ENCODE measurements at places on chromosomes 4 and X. TPM values are rescaled to one million over a fixed set of nuclear protein-coding genes. Genes with fewer than 3 reads are reported as not detected.

The YY2 gene
- 0.49 TPM for total RNA-seq

The ETDB gene
- total RNA-seq: not detected

The PWWP3B gene
- total RNA-seq: 17.4 TPM

The PNMA6F gene
- not detected for total RNA-seq

The GPR50 gene
- total RNA-seq: not detected

The USP17L20 gene
- total RNA-seq: not detected

The RHOXF2B gene
- not detected for total RNA-seq

The IL13RA2 gene
- total RNA-seq: not detected

The GEMIN8 gene
- 14.1 TPM for total RNA-seq

The IBSP gene
- not detected for total RNA-seq

The STIM2 gene
- total RNA-seq: 13.5 TPM

The RNF128 gene
- 0.08 TPM for total RNA-seq

The SLC26A1 gene
- total RNA-seq: not detected

The CT45A2 gene
- not detected for total RNA-seq

The GYPA gene
- total RNA-seq: 0.11 TPM

The F11 gene
- 0.37 TPM for total RNA-seq

The PRRG1 gene
- 10.6 TPM for total RNA-seq

The PNMA6E gene
- total RNA-seq: not detected

The CT45A6 gene
- not detected for total RNA-seq

The TMEM31 gene
- 0.42 TPM for total RNA-seq

The PPEF2 gene
- not detected for total RNA-seq

The ZXDA gene
- total RNA-seq: 3.5 TPM

The ADAMTS3 gene
- total RNA-seq: 0.86 TPM

The HSFX3 gene
- not detected for total RNA-seq

The ZNF157 gene
- not detected for total RNA-seq

The TNMD gene
- total RNA-seq: 0.75 TPM

The NUDT10 gene
- not detected for total RNA-seq

The RAB41 gene
- not detected for total RNA-seq

The GPAT3 gene
- 44.4 TPM for total RNA-seq

The SMIM10L2A gene
- 2.1 TPM for total RNA-seq

The GAGE12E gene
- not detected for total RNA-seq

The XK gene
- total RNA-seq: 6.0 TPM

The CNKSR2 gene
- 1.0 TPM for total RNA-seq

The MAGEB2 gene
- total RNA-seq: not detected

The PGM2 gene
- 11.8 TPM for total RNA-seq

The CT83 gene
- total RNA-seq: not detected

The C4orf54 gene
- 6.3 TPM for total RNA-seq

The SCLT1 gene
- 12.4 TPM for total RNA-seq
